ENCODE measurements at places on chromosomes 12 and 14.

DNA sequence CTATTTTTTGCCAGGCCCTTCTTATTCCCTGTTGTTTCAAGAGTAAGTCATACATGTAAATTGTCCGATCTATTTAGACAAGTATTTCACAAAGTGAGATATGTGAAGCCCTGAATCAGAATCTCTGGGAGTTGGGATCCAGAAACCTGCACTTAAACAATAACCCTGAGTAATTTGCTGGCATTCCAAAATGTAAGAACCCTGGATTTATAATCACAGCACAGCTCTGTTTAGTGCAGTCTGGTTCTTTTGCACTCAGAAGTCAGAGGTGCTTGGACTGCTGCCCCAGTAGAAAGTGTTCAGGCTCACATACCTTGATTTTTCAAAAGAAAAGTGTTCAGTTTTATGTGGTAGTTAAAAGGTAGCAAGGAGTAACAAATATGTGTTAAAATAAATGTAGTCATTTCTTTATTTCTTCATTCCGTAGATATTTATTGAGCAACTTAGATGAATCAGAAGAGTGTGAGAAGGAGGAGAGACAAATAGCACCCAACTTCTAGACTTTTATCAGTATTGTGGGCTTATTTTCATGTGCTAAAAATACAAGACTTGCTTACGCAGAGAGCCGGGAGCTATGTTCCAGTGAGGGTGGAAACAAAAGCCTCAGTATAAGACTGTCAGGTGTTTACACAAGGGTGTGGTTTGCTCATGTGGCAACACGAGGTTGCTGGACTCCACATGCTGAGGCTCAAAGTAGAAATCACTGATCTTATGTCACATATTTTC is 70.1 kb downstream of the SYNE2 start:
- no peak for DNase-seq

DNA sequence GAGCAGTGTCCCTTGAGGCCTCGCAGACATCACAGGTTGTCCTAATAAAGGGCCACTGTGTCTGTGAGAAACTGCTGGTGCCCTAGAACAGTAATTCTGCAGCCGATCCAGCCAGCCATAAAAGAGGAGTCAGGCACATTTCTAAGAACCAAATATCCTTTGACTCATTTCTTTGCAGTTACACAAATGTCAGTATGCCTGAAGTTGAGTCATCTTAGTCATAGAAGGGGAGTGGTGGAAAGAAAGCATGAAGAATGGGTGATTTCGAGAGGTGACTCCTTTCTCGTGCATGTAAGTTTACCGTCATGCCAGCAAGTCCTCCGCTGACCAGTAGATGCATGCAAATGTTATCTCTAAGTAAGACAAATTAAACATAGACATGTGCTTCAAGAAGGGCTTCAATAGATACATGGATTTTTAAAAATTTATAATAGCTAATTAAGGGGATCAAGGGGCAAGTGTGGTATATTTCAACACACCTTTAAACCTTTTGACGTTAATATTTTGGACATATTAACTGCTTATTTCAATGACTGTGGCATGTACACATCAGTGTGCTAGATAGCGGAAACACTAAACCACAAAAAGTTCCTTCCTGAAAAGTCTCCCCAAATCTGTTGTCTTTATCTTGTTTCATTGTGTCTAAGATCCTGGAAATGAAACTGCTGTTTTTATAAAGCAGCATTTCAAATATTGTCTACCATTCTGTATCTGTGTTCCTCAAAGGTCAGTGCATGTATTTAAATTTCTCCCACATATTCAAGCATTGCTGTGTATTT is 497.4 kb downstream of the NPAS3 start:
- no peak for DNase-seq

GRCh38 chr12:1474574-1475153 is 119.7 kb downstream of the FBXL14 start:
- DNase-seq: no peak

DNA sequence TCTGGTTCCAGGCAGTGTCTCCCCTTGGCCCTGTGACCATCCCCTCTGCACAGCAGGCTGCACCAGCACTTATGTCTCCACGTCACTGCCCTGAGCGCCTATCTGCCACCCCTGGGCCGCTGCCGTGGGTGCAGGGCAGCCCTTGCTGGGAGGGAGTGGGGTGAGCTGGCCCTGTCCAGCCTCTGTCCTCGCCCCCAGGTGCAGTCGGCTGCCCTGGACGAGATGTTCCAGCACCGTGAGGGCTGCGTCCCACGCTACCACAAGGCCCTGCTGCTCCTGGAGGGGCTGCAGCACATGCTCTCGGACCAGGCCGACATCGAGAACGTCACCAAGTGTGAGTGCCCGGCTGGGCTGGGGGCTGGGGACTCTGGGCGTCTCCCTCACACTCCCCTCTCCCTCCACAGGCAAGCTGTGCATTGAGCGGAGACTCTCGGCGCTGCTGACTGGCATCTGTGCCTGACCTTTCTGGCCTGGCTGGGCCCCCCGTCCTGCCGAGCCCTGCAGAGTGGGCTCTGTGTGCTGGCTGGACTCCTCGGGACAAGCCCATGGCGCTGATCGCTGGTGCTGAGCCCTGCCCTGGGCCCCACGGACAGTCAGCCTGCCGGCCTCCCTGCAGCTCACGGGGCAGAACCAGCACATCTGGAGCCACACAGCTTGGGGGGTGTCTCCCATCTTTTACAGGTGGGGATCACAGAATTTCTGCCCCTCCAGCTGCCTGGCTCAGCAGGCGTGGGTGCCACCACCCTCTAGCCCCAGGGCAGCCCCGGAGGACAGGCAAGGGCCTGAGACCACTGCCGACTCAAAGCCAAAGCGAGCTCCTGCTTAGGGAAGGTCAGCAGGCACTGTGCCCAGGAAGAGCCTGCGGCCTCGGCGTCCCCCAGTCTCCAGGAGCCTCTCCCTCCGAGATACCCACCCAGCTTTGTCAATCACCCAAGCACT is 7.9 kb upstream of the PUS1 start:
- no peak for DNase-seq

- DNase-seq: no peak
Observed at GRCh38 chr12:120640861-120641833, 721 bp downstream of the CABP1 start.

Data from SW 1271 (cell line).